ENCODE measurements at places on chromosomes 6 and 20. TPM values are rescaled to one million over a fixed set of nuclear protein-coding genes. Genes with fewer than 3 reads are reported as not detected.

The MMP24 gene
- total RNA-seq, result 0.55 TPM

The PPP1R3G gene
- 2.9 TPM for total RNA-seq

The OXT gene
- total RNA-seq, result not detected

The RNF8 gene
- 15.2 TPM for total RNA-seq

The DNMT3B gene
- total RNA-seq, result 3.4 TPM

The MEP1A gene
- not detected for total RNA-seq

The BCKDHB gene
- 35.6 TPM for total RNA-seq

The AHI1 gene
- total RNA-seq, result 58.1 TPM

The RNF144B gene
- total RNA-seq, result 34.0 TPM

The CLPSL1 gene
- not detected for total RNA-seq

The IL17A gene
- total RNA-seq, result not detected

The RNF5 gene
- total RNA-seq, result 44.4 TPM

The WFDC5 gene
- 0.78 TPM for total RNA-seq

The TRDN gene
- total RNA-seq, result 0.44 TPM

The VGLL2 gene
- not detected for total RNA-seq

The HLA-DRB5 gene
- 1.8 TPM for total RNA-seq

The HUS1B gene
- 1.9 TPM for total RNA-seq

The TRIM40 gene
- not detected for total RNA-seq

The F13A1 gene
- total RNA-seq, result 61.0 TPM

The PERP gene
- 95.5 TPM for total RNA-seq

The C6orf118 gene
- not detected for total RNA-seq

The RBPJL gene
- total RNA-seq, result not detected

The SCUBE3 gene
- 10.0 TPM for total RNA-seq

The RPS6KA2 gene
- total RNA-seq, result 85.3 TPM

The SLC17A3 gene
- total RNA-seq, result not detected

The NMBR gene
- total RNA-seq, result not detected

The TCP11 gene
- not detected for total RNA-seq

The SLC17A9 gene
- 10.1 TPM for total RNA-seq

The HRH3 gene
- total RNA-seq, result 4.2 TPM

The ASIP gene
- total RNA-seq, result 0.70 TPM

The CLPSL2 gene
- not detected for total RNA-seq

The CD2AP gene
- 137 TPM for total RNA-seq

The ZNF391 gene
- total RNA-seq, result 8.0 TPM

The ATP6V1G2 gene
- total RNA-seq, result 0.65 TPM

The RBM39 gene
- total RNA-seq, result 405 TPM

The TRIM31 gene
- 0.78 TPM for total RNA-seq

The MCUR1 gene
- total RNA-seq, result 19.3 TPM

The MEA1 gene
- total RNA-seq, result 71.2 TPM

The RUNX2 gene
- 18.3 TPM for total RNA-seq

The CEP57L1 gene
- 11.5 TPM for total RNA-seq

The SLC22A7 gene
- not detected for total RNA-seq

The ADAM33 gene
- 56.9 TPM for total RNA-seq

The ADTRP gene
- total RNA-seq, result 42.4 TPM

The HCRTR2 gene
- total RNA-seq, result not detected

The CST2 gene
- not detected for total RNA-seq

The GABRR1 gene
- not detected for total RNA-seq

The THBS2 gene
- total RNA-seq, result 65.8 TPM

The RAB44 gene
- total RNA-seq, result 1.0 TPM

The IMPG1 gene
- total RNA-seq, result not detected

The C6orf58 gene
- 0.55 TPM for total RNA-seq

The GGTLC1 gene
- total RNA-seq, result not detected

The OVOL2 gene
- total RNA-seq, result 16.2 TPM

The GPR63 gene
- total RNA-seq, result 1.4 TPM

The UBD gene
- 8.8 TPM for total RNA-seq

The FAM83D gene
- total RNA-seq, result 1.5 TPM

The NPBWR2 gene
- total RNA-seq, result not detected

The RAET1G gene
- total RNA-seq, result 5.2 TPM

The SOX4 gene
- total RNA-seq, result 30.3 TPM

All from ureter (tissue), 1 donor.